ENCODE measurements at places on chromosomes 1 and 21.

DNA sequence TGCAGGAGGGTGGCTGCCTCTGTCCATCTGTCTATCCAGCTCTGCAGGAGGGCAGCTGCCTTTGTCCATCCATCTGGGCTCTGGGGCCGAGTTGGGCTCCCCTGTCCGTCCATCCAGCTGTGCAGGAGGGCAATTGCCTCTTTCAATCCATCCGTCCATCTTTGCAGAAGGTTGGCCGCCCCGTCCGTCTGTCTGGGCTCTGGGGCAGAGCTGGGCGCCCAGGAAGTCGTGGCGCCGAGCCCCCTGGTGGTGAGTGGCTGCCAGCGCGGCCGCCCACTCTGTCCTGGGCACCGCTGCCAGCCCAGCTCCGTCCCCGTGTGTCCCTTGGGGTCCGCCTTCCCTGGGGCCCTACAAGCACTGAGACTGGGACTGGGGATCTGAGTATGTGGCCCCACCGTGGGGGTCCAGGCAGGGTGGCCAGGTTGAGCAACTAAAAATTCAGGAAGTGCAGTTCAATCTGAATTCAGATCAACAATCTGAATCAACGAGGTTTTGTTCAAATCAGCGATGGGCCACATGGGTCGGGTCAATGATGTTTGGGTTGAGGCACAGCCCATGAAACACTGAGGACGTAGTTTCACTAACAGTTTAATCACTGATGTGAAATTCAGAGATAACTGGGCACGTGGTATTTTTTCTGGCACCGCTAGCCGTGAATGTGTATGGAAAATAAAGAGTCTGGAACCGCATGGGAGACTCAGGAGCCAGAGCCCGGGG is 99.1 kb upstream of the ACTRT2 start:
- DNase-seq, result no peak

- DNase-seq, result no peak
These were observed 208.8 kb downstream of the KIF26B start for GRCh38 chr1:245363461-245364200.

DNA sequence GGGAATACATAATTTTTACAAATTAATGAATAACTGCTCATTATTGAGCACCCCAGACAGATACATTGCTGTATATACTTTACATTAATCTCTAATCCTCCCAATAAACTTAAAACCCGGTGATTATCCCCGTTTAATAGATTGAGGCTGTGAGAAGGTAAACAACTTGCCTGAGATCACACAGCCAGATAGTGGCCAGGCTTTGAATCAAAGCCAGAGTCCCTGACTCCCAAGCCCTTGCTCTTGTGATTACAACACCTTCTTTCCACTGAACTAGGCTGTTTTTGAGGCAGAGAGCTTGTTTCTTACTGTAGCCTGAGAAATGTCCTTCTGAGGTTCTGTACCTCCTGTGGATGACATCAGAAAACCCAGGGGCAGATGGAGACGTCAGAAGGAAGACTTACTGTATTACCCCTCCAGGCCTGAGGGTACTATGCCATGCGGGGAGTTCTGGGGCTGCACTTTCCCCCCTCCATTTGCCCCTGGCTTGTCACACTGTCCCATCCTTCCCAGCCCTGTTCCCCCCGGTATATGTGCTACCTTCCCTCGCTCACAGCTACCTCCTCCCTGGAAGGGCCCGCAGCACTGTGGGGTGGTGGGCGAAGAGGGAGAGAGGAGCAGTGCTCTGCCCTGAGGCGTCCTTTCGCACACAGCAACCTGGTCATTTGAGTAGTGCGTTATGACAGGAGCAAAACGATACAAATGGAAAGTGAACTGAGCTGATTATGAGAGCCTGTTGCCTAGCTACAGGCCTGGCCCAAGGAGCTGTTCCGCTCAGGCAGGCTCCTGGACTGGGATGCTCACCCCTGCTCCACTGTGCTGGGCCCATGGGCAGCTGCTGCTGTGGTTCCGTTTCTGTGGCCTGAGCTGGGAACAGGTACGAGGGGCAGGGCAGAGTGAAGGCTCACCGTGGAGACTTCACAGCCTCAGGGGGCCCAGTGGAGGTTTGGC is 4.6 kb downstream of the KCNC4 start:
- DNase-seq, result peak; percentile 49

GRCh38 chr1:171730052-171730451 is 11.8 kb downstream of the VAMP4 start:
- DNase-seq, result no peak

DNA sequence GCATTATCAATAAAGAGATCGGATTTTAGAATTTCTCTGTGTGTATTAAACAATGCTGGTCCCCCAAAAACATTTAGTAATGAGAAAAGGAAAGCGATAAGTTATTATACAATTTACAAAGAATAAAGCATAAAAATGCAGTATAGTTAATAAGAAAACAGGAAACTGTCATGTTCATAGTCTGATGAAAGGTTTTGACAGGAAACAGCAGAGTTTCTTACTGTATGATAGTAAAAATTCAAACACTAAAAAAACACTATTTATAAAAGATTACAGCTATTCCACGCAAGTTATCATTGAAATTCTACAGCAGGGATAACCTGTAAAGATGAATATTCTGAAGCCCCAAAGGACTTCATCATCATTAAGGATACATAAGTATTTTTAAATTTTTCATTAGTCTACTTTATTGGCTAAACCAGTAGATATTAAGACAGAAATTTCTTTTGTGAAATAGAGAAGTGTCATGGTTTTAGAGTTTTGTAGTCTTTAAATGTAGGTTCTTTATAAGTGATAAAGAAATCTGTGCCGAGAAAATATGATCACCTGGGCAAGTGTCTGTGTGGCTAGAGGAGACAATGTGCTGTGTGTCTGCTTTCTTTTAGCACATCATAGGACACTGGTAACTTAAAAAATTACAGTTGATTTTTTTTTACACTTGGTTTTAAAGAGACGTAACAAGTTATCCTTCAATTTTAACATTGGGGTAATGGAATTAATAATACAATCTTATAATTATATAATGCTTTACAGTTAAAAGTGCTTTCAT is 49.7 kb upstream of the GFI1 start:
- no peak for DNase-seq

DNA sequence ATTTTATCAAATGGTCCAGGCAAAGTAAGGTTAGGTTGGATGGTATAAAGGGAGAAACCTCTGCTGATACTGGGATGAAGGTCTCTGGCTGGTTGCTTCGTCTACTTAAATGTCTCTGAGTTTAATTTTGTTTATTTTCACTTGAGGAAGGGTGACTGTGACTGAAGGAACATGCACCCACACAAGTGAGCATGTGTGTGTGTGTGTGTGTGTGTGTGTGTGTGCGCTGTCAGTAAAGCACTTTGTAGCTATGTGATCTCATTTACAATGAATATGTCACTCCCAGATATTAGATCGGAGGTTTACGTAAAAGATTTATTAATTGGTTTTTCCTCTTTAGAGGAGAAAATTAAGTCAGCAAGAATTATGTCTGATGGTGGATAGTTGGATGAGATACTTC is 4.4 kb downstream of the FOXD2 start:
- DNase-seq, result no peak

- DNase-seq, result no peak
These were observed at the start of gene CCDC190 for GRCh38 chr1:162861101-162861500. Gene CCDC190, minus strand, starts transcription at chr1:162861175. Its CDS starts 1,529 bp downstream, at chr1:162859646.

GRCh38 chr1:51927029-51927428 is 48.5 kb upstream of the NRDC start:
- no peak for DNase-seq

DNA sequence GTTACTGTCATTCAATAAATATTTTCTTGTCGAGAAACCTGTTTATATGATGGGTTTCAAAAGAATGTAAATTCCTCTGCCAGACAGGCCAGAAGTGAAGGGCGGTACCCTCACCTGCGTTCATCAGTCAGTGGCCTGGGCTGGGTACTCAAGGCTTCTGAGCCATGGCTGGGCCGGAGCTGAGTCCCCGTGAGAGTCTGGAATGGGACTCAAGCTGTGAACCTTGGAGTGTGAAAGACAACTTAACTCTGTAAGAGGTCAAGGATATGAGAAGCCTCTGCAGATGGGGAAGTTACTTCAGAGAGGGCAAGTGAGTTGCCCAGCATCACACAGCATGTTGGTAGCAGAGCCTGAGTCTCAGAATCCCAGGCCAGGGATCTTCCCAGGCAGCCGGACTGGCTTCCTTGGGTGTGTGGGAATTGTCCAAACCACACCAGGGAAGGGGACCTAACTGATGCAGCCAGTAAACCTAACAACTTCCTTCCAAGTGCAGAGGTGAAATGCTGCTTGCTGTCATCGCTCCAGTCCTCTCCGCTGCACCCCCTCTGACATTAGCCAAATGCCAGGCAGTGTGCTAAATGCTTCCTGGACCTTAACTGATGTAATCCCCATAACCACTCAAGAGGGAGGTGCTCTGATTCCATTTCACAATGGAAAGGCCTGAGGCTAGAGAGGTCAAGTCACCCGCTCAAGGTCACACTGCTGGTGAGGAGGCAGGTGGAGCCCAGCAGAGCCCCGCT is 4.8 kb downstream of the DISP3 start:
- no peak for DNase-seq

DNA sequence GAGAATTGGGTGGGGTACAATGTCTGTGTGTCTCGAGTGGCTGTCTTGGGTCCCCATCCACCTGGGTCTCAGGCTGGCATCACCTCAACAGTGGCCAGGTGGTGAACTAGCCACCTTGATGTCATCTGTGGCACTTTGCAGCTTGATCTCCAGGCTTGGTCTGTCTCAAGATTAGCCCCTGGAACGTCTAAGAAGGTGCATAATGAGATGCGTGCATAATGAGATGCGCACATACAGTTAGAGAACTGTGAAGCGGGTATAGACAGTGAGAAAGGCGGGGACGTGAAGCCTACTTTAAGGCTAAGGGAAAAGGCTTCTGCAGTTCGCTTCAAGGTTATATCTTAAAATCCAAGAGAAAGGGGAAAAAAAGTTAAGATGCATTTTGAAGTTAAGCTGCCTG is 98.7 kb downstream of the WDR4 start:
- DNase-seq, result no peak

GRCh38 chr1:97170300-97170699 is 448.7 kb downstream of the PTBP2 start:
- DNase-seq, result no peak

- DNase-seq, result no peak
These were observed 26.2 kb downstream of the TNFSF18 start for GRCh38 chr1:173024543-173024942.

DNA sequence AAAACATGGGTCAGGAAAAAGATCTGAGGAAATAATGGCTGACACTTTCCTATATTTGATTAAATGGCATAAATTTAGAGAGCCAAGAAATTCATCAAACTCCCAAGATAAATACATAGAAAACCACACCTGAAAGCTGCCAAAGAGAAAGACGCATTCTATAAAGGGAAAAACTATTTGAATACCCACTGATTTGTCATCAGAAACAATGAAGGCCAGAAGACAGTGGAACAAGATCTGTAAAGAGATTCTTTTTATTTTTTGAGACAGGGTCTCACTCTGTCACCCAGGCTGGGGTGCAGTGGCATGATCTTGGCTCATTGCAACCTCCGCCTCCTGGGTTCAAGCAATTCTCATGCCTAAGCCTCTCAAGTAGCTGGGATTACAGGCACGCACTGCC is 17.4 kb downstream of the SDE2 start:
- DNase-seq, result no peak

DNA sequence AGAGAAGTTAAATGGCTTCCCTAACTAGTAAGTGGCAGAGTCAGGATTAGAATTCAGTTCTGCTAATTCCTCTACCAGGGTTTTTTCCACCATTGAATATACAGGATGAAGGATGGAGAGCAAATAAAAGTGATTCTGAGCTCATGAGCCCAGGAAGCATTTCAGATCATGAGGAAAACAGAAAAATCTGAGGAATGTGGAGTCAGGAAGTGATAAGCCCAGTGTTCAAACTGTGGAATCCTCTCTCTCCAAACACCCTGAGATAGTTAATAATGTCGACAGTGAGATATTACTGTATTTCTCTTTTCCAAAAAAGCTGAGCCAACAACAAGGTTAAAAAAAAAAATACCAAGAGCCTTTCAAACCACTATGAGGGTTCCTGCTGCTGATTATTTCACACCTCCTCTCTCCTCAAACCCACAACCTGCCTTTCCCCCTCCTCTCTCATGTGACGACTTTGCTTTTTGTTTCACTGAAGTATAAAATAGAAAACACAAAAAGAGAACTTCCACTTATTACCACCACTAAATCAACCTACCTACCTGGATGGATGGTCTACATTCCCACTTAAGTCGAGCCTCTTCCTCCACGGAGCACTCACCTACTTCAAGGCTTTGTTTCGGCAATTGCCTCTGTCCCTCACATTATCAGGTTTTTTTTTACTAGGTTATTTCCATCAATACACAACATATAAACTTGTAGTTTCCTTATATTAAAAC is 8.9 kb downstream of the SLAMF1 start:
- DNase-seq, result no peak

- no peak for DNase-seq
These were observed 5.1 kb upstream of the CSRP1 start for GRCh38 chr1:201511941-201512539.

DNA sequence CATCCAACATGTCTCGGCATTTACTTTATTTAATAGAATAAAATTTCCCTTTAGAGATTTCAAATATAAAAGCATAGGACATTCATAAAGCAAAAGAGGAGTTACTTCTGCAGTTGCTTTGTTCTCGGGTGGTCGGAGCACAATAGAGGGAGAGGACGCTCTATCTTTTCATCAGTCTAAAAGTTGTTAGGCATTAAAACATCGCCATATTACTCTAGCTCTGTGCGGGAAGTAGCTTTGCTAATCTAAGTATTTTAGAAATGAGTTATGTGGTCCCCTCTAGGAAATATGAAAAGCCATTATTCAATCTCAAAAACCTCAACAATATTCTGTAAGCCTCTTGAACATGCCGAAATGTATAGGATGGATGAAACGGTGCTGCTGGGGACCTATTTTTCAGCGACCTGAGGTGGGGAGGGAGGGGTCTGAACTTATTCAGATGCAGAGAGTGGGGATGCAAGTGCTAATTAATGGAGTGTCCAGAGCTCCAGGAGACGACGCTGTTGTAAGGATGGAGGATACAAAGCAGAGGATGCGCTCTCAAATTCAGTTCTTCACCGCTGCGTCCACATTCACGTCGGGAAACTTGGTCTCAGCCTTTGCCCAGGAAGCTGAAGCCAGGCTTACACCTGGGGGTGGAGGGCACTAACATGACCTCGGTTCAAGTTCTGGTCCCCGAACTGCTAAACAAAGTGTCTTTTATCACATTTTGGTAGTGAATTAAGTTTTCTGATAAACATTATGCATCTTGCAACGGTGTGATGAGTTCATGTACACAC is 6.3 kb downstream of the CDKN2C start:
- peak; percentile 58 for DNase-seq

GRCh38 chr1:82919837-82920236 is 1079.1 kb downstream of the TTLL7 start:
- no peak for DNase-seq

GRCh38 chr21:37534431-37534830 is 167.9 kb downstream of the DYRK1A start:
- DNase-seq, result no peak

DNA sequence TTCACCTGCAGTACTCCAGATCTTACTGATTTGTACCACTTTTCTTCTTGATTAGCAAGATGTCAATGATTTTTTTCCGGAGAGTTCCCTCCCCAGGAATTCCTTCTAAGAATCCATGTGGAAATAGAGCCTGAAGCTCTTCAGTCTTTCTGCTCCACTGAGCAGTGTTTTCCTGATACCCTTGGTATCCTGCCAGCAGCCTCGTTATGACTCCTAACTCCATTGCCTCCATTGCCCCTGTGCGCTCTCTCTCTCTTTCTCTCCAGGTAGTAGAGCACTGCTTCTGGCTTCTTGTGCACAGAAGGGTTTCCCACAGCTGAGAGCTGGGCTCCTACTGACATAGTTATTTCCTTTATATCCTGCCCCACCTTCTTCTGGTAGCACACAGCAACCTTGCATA is 12.2 kb downstream of the UBE2U start:
- DNase-seq, result no peak

- DNase-seq, result no peak
These were observed 40.8 kb upstream of the TP53BP2 start for GRCh38 chr1:223886516-223886921.

- no peak for DNase-seq
These were observed 3.0 kb downstream of the TFF1 start for GRCh38 chr21:42363312-42363711.
